ENCODE measurements at places on chromosomes 1 and 21.

- no peak for DNase-seq
Measured at GRCh38 chr1:14666962-14667650, 68.6 kb downstream of the KAZN start.

DNA sequence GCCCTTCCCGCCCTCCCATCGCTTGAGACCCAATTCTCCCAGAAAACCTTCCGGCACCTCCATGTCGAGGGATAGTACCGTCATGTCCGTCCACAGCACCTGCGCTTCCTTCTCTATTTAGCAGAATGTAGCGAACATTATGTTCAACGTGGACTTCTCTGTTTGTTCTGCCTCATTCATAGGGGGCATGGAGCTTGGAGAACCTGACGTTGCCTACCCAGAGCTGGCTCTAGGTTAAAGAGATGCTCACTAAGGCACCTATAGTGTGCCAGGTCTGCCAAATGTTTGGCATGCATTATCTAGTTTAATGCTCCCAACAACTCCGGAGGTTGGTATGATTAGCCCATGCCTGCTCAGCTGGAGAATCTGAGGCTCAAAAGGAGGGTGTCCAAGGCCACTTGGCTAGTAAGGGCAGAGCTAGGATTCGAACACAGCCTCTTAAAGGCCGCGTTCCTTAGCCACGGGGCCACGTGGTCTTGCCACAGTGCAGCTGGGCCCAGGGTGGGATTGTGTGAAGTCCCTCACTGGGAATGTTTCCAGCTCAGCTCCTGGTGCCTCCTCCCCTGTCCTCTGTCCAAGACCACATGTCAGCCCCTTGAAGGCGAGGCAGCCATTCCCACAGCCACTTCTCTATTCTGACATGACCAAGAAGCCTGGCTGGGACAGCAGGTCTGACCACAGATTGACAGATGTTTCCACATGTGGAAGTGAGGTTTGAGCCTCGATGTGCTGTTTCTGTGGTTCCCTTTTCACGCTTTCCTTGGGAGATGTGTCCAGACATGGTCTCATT, 57.8 kb downstream of the RUNX3 start:
- DNase-seq, result no peak

GRCh38 chr1:165857046-165857801, 29.8 kb downstream of the UCK2 start:
- DNase-seq, result no peak

DNA sequence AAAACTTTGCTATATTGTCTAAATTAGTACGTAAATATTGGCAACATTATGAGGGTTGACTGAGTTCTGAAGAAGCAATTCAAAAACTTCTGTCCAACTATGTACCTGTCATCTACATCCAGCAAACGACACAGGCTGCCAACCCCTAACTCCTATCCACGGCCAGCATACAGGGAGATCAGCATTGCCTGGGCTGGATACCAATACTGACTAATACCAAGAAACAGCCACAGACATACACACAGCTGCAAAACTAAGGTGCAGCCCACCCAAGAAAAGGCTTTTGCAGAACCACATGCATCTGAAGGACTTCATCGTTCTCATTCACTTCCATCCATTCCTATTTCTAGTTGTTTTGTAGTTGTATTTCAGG, 2.0 kb downstream of the KIAA0319L start:
- DNase-seq, result no peak

DNA sequence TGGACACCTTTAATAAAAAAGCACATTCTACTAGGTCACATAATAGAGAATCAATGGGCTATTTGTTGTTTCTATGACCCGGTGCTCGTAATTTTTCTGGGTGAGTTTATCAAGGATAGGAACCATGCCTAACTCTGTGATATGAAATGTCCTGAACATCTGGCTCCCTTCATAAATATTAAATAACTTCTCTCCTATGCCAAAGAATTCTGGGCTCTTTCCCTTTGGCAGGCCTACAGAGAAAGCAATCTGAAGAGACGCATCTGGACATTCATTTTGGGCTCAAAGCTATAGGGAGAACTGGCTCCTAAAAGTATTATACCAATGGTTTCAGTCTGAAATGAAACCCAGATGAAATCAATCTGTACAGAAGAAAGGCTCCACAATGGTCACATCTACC, 38.8 kb upstream of the ANGPTL7 start:
- no peak for DNase-seq

DNA sequence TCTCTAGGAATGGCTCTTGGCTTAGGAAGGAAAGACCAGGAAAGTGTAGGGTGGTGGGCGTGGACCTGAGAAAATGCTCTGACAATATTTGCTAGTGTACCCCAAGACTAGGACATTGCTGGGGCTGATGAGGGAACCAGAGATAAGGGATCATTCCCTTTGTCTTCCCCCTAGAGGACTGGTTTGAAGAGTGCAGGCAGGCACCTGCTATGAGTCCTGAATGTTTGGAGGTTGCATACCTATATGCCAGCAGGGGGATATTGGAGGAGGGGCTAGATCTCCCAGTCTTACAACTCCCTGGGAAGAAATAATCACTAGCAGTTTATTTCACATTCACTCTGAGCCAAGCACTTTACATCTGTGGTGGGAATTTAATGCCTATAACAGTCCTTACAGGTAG, 6.0 kb upstream of the BCL10 start:
- DNase-seq, result no peak

DNA sequence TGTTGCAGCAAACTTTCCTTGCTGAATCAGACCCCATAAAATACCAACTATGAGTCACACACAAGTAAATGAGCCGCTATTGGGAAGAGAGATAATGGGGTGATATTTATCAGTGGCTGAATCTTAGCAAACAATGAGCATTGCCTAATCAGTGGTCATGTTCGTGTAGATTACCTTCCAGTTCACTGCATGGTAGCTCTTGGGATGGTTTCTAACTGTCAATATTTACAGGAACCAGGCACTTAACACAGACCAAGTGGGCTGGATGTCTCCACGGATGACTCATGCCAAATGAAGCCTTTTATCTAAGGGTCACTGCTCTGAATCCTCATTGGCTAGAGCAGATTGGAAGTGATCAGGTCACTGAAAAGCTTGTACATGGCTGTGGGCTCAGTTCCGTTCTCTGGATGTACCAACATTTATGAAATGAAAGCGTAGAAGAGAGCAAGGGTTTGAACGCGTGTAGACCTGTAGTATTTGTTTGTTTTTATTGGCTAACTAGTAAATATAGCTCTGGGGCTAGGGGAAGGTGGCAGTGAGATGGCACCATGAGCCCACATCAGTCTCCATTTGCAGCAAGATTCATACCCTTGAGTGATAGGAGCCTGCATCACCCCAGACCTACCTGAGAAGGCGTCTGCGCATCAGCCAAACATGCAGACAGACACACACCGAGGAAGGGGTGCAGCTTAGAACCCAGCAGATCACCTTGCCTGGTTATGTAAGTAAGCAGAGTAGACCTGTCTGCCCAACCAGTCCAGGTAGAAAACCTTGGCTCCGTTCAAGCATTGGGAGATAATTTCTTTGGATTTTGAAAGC, 153.3 kb downstream of the TOMM20 start:
- DNase-seq, result peak; percentile 91

DNA sequence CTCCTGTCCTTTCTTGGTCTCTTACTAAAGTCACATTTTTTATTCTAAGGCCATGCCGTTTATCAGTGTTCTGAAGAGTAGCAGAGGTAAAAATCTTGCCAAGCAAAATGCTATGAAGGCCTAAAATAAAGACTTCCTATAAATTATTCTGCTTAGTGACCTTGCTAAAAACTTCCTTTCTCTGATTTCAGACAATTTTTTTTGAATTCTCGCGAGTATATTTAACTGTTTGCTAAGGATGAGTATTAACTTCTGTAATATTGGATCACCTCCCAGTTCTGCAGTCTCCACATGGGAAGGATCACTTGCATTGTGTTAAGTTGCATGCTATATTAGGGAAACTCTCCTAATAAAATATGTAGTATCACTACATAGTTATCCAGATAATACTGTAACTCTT, 123.4 kb upstream of the SNX7 start:
- DNase-seq, result no peak

DNA sequence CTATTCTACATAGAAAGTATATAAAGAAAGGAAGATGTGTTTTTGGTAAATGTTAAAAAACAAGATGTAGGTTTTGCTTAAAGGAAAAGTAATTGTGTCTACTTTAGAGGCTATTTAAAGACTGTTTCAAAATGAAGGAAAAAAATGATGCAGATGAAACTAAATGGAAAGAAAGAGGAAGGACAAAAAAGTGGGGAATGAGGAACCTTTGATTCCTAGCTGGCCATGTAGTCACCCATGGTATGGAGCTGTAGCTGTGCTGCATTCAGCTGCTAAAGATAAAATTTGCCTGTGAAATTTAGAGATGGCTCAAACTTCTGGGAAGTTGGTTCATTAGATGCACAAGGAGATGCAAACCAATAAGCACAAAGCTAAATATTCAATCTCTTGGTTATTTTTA, 86.8 kb upstream of the SERBP1 start:
- DNase-seq, result no peak

DNA sequence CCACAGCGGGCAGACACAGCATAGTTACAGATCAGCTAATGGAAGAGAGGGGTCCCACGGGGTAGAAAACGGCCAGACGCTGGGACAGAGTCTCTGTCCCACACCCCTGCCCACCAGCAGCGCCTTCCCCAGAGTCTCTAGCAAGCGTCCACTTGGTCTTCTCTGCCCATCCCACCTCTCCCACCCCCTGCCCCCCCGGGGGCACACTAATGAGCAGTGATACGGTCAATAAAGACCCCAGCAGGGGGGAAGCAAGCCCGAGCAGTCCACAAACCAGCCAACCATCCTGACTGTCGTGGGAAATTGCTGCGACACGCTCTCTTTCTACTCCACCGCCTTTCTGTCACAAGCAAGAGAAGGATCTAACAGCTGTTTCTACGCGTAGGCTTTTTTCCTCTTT, 374.7 kb downstream of the NPHP4 start:
- DNase-seq, result no peak

DNA sequence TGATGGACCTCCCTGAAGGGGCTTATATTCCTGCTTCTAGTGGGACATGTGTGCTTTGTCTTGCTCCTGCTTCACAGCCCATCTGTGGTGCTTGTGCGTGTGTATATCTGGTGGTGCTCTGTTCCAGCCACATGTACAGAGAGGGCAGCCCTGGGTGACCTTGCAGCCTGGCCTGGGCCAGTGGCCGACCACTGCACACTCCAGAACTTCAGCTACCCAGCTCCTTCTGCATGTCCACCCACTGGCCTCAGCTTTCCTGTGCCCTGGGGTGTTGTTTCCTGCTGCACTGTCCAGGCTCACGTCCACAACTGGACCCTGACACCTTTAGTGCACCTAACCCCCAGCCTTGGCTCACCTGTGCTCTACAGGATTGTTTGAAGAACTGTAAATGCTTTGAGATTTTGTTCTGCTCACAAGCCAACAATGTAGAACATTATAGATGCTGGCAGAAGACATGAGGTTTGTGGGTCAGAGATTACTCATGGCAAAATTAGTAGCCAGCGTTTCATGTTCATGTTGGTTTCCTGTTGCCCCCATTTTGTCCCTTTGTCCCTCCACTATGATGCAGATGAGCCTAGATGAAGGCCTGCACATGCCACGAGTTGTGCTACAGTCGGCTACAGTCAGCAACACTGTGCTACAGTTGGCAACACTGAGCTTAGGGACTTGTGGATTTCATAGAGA, 5.3 kb upstream of the S100B start:
- DNase-seq, result no peak

DNA sequence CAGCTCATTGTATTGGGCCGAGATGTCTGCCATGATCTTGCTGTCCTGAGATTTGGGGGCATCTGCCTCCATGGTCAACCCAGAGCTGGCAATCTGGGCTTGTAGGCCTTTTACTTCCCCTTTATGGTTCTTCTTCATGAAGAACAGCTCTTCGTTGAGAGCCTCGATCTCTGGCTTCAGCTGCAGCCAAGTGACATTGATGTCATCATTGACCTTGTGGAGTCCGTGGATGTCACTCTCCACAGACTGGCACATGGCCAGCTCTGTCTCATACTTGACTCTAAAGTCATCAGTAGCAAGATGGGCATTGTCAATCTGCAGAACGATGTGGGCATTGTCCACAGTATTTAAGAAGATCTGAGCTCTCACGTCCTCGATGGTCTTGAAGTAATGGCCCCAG, 29.2 kb downstream of the RAP1A start:
- DNase-seq, result no peak

DNA sequence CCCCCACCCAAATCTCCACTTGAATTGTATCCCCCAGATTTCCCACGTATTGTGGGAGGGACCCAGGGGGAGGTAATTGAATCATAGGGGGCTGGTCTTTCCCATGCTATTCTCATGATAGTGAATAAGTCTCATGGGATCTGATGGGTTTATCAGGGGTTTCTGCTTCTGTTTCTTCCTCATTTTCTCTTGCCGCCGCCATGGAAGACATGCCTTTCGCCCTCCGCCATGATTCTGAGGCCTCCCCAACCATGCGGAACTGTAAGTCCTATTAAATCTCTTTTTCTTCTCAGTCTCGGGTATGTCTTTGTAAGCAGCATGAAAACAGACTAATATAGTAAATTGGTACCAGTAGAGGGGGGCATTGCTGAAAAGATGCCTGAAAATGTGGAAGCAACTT, 33.4 kb upstream of the ZNF496 start:
- no peak for DNase-seq

DNA sequence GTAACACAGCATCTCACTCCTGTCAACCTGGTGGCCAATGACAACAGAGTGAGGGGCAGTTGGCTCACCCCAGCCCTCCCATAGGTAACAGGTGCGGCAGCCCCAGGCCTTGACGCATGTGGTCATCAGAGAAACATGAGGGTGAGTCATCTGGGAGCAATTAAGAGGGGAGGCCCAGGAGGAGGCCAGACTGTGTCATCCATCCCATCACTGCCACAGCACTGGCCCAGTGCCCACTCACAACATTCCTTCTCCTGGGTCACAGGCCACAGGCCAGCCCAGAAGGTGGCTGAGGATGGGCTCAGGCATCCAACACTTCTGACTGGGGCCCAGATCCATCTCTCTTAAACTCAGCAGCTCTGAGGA, 17.1 kb downstream of the TEX35 start:
- DNase-seq, result no peak

DNA sequence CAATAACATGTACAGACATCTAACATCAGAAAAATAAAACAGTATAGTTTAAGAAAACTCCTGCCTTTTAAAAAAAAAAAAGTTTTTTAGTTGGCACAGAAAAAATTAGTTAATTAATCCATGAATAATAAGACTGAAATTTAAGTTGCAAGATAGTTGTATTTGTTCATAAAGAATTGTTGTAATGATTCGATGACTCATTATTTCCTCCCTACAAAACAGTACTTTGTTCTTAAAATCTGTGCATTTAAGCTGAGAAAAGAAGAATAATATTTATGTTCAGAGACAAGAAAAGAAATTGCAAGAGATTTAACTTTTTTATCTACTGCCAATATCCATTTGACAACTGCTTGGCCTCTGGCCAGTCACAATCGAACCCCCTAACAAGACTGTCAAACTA, 894.7 kb downstream of the ADGRL2 start:
- DNase-seq, result no peak
